ENCODE measurements at places on chromosomes 7 and 10.

- no peak for DNase-seq
Measured at GRCh38 chr7:95927756-95928155, 155.4 kb downstream of the DYNC1I1 start.

DNA sequence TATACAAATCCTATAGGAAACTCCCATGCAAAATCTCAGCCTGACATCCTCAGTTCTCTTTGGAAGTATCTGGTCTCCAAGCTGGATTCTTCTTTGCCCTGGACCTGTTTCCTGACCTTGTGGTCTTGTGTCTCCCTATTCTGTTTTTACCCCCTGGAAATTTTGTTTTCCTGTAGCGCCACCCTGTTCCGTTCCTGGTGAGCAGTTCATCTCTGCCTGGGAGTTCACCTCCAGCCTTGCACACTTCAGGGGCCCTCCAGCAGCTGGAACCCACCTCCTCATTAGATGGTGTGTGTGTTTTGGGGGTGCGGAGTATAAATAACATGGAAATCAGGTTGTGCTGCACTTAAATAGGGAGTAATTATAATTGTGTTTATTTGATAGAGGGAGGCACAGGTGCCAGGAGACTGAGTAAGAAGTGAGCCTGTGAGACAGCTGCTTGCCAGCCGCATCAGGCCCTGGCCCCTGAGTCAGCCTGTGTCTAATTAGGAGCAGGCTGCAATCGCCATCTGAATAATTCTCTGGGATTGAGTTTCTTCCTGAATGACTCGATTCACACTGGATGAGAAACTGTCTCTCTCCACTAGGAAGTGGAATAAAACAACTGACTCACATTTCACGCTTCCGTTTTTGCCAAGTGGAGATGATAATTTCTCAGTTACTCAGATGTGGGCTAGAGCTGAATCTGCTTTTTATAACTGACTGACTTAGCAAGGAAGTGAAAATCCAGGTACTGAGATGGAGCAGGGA is 69.4 kb upstream of the HECTD2 start:
- peak; percentile 12 for DNase-seq

- DNase-seq = no peak
Measured at GRCh38 chr7:55271069-55271626, 94.0 kb upstream of the LANCL2 start.

DNA sequence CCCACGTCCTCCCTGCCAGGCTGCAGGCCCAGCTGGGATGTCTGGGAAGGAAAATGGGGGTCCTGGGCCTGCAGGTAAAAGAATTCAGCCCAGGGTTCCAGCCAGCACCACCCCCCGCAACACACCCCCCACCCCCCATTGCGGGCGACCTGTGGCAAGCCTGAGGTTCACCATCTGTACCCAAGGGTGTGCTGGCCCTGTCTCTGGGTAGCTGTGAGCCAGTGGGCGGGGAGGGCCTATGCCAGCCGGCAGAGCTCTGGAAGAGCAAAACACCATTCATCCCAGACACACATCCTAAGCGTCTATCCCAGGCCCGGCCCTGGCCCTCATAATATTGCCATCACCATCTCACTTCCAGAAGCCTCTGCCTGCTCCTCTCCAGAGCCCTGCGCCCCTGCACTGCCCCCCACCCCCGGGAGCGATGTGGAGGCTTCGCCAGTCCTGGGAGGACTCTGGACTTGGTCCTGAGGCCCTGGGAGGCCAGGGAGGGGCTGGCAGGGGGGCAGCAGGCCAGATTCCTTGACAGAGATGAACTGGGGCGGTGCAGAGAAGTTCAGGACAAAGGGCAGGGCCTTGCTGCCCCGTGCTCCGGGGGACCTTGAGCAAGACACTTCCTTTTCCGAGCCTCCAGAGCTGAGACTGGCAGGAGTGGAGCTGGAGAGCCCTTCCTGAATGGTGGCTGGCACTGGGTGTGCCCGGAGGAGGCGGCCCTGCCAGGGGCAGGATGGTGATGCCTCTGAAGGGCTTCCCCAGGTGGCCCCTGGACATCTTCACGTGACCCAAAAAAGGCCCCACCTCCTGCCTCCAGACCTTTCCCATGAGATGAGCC is 8.7 kb upstream of the TTYH3 start:
- DNase-seq = no peak

DNA sequence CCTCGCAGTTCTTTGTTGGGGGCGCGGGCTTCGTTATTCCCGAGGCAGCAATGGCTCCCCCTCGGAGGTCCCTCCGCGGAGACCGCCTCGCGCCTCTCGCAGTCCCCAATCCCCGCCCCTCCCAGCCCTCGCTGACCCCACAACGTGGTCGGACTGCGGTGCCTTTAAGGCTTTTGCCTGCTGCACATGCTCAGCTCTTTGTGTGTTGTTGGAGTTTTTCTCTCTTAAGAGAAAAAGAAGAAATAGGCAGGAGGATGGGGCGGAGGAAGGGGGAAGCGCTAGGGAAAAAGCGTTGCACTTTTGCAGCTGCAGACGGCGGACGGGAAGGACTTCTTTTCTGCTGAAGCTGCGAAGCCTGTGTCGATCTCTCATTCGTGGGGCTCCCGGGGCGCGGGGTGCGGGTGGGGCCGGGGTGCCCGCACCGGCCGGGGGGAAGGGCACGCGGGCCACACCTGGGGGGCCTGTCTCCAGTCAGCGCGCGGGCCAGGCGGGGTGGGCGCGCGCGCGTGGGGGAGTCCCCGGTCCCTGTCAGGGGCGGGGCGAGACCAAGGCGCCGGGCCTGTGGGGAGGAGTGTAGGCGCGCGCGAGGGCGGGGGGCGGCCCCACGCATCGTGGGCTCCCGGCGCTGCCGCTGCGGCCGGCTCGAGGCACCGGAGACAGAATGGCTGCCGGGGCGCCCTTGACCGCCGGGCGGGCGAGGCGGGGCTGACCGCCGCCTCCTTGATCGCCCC is 445 bp upstream of the ATRNL1 start:
- peak; percentile 12 for DNase-seq
